Endothelial cell of umbilical vein (primary cell): ENCODE measurements at places on chromosomes 5 and 9. TPM values are rescaled to one million over a fixed set of nuclear protein-coding genes. Genes with fewer than 3 reads are reported as not detected.

SH3PXD2B gene
- 66.3 and 71.8 TPM in 2 replicates for total RNA-seq

SOX30 gene
- total RNA-seq, result not detected in 2 replicates

GARIN3 gene
- not detected in 2 replicates for total RNA-seq

CYFIP2 gene
- total RNA-seq, result 22.2 and 22.4 TPM in 2 replicates

PAEP gene
- not detected in 2 replicates for total RNA-seq

COL15A1 gene
- total RNA-seq, result 0.05 TPM in 1 of 2 replicates, not detected in the other

STING1 gene
- 108 and 127 TPM in 2 replicates for total RNA-seq

TCF7 gene
- 2.3 and 2.5 TPM in 2 replicates for total RNA-seq

SPRY4 gene
- total RNA-seq, result 33.9 and 49.5 TPM in 2 replicates

ANGPTL2 gene
- 21.8 and 24.5 TPM in 2 replicates for total RNA-seq

PTPDC1 gene
- total RNA-seq, result 9.1 TPM in 2 replicates

SPACA9 gene
- 3.6 and 4.7 TPM in 2 replicates for total RNA-seq
